ENCODE measurements at places on chromosomes 16 and 17.

- DNase-seq = no peak
Measured at GRCh38 chr16:72797621-72798020, 250.3 kb downstream of the ZFHX3 start.

- no peak for DNase-seq
Measured at GRCh38 chr16:11994143-11995119, 17.9 kb downstream of the SNX29 start.

DNA sequence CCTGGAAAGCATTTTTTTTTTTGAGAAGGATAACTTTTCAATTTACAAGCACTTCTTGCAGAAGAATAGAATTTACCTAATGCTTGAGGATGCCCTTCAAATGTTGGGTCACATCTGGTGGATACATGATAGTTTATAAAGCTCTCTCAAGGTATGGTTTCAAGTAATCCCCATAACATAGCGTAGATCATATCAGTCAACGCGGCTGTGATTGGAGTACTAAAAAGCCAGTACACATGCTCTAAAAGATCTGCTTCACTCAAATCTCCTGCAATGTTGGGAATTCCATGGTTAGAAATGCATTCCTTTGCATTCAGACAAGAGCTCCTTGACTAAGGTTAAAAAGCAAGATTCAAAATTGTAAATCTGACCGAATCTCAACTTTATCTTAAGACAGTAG is 3.9 kb upstream of the KCNJ16 start:
- DNase-seq = no peak

GRCh38 chr17:74864866-74865395 is 5.2 kb upstream of the GRIN2C start:
- peak; percentile 38 for DNase-seq

DNA sequence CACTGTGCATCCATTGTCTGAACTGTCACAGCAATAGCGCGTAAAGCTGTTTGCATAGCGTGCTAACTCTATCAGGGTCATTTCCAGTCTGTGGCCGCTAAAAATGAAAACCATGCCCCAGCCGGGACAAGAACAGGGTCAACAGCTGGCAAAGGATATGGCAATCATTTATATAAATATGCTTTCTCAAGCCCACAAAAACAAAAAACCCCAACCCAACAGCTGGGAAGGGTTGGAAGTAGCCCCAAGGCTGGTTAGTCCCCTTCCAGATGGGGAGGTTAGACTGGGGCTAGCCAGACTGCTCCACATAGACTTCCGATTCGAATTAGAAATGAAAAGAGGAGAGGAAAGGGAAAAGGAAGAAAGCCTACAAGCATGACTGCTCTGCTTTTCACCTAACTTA is 203.3 kb upstream of the TBX2 start:
- no peak for DNase-seq

- DNase-seq = no peak
Measured at GRCh38 chr17:37521821-37522220, 32.1 kb downstream of the DUSP14 start.

DNA sequence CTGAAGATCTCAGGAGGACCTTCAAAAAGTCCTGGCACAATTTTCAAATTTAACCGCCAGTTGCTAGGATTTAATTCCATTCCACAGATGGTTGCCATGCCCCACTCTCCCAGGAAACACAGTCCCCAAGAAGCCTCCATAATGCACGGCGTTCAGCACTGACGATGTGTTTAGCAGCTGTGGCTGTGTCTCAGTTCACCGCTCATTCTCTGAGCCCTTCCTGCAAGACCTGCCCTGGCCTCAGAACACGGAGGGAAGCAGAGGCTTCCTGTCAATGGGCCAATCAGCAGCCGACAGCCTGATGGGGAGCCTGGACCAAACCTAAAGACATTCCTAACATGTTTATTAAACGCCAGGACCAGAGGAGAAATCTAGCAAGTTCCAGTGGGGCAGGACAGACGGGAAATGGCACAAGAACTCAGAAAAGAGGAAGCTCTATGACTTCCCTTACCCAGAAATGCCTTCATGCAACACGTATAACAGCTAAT is 4.9 kb downstream of the MYLK3 start:
- no peak for DNase-seq

DNA sequence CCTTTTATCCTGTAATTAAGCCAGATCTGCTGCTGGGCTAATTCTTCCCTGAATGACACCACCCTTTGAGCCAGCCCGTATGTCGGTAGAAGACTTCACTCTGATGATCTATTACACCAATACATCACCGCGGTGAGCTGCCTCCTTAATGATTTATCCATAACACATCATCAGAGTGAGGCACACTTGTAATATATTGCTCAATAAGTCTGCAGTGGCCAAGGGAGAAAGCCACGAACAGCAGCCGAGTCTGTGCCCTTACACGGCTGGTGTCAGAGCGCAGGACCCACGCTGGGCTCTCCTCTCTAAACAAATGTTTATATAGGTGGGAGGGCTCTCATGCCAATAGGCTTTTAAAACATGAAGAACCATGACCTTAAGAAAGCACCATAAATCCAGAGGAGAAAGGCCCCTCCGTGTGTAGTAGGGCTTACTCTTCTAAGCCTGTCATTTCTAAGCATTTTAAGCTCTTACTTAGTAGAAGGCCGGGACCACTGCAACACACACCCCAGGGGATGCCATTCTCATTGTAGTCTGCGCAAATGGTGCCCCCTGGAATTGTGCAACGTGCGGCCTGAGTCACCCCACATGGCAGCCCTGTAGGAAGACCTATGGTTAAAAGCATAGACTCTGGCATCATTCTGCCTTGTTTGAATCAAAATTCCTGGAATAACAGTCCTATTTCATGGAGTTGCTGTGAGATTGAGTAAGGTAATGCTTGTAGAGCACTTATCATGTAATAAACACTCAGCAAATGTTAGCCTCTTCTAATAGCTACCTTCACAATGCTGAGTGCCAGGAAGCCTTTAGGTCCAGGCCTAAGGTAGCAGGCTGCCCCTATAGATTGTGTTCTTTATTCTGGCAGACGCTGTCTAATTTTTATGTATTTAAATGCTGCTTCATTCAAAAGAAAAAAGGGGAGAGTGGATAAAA is 26.1 kb downstream of the MRPS23 start:
- no peak for DNase-seq

DNA sequence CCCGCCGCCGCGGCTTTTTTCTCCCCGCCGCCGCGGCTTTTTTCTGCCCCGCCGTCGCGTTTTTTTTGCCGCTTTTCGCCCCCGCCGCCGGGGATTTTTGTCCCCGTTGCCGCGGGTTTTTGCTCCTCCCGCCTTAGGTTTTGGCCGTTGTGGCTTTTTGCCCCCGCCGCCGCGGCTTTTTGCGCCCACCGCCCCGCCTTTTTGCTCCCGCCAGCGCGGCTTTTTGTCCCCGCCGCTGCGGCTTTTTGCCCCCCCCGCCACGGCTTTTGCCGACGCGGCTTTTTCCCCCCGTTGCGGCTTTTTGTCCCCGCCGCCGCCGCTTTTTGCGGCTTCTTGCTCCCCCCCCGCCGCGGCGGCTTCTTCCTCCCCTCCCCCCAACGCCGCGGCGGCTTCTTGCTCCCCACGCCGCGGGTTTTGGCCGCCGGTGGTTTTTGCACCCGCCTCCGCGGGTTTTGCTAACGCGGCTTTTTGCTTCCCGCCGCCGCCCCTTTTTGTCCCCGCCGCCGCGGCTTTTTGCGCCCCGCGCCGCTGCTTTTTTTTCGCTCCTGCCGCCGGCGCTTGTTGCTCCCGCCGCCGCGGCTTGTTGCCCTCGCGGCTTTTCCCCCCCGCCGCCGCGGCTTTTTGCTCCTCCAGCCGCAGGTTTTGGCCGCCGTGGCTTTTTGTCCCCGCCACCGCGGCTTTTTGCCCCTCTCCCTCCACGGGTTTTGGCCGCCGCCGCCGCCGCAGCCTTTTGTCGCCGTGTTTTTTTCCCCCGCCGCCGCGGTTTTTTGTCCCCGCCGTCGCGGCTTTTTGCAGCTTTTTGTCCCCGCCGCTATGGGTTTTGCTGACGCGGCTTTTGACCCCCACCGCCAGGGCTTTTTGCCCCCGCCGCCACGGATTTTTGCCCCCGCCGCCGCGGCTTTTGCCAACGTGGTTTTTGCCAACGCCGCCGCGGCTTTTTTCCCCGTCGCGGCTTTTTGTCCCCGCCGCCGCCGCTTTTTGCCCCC is 150.3 kb downstream of the KCNJ18 start:
- no peak for DNase-seq

DNA sequence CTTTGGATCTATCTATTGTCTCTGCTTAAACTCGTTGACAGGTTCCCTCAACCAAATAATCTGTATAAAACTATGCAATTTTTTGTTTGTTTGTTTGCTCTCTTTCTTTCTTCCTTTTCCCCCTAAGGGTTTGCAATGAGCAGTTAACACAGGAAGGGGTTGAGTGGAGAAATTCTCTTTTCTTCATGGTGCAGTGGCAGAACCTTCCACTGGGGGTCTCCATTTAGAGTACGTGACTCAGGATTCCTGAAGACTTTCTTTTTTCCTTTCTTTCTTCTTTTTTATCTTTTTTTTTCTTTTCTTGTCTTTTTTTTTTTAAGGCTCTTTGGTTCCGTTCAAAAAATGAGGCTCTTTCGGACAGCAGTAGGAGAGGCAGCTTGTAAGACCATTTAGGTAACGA is 19.5 kb upstream of the RBFOX1 start:
- no peak for DNase-seq

- DNase-seq = no peak
Measured at GRCh38 chr17:32859857-32860525, 16.9 kb downstream of the MYO1D start.

GRCh38 chr16:4752351-4753100 is 14.4 kb downstream of the ZNF500 start:
- DNase-seq = no peak

All from NCI-H1694 treated with DMSO at 0.1 percent for 48 hours (cell line).